ENCODE measurements at places on chromosomes 12 and 14.

- peaks cover 13% of the 10 kb centered on the region for H3K4me1 ChIP-seq
- no peak for DNase-seq
- no peak overlapping the region for H3K27ac ChIP-seq
- H3K4me3 ChIP-seq = no peak overlapping the region
Measured at GRCh38 chr12:127126260-127126628, 1140.7 kb upstream of the TMEM132C start.

GRCh38 chr12:46446645-46447044 lies 74.1 kb upstream of the SLC38A2 start:
- DNase-seq = no peak
- H3K36me3 ChIP-seq = no peaks in the 10 kb centered on the region
- H3K27ac ChIP-seq = no peak overlapping the region
- no peak overlapping the region for H3K4me3 ChIP-seq

- H3K27me3 ChIP-seq = no peaks in the 10 kb centered on the region
- H3K4me3 ChIP-seq = no peak overlapping the region
- no peak overlapping the region for H3K27ac ChIP-seq
Measured at GRCh38 chr12:33634544-33634943, 194.9 kb upstream of the SYT10 start.

GRCh38 chr12:93536766-93537488 lies 35.5 kb upstream of the SOCS2 start:
- no peak overlapping the region for H3K4me3 ChIP-seq
- H3K27ac ChIP-seq = no peak overlapping the region
- no peaks in the 10 kb centered on the region for H3K27me3 ChIP-seq
- DNase-seq = no peak
- H3K36me3 ChIP-seq = no peaks in the 10 kb centered on the region

- H3K27ac ChIP-seq = no peak overlapping the region
- H3K36me3 ChIP-seq = no peaks in the 10 kb centered on the region
- no peak for DNase-seq
- no peak overlapping the region for H3K4me3 ChIP-seq
Measured at GRCh38 chr12:46663318-46663717, 162.5 kb downstream of the SLC38A4 start.

GRCh38 chr14:72305561-72305960 lies 373.3 kb downstream of the RGS6 start:
- peaks cover 8% of the 10 kb centered on the region for H3K4me1 ChIP-seq
- DNase-seq = no peak
- H3K4me3 ChIP-seq = no peak overlapping the region
- H3K27ac ChIP-seq = no peak overlapping the region
- peaks cover 59% of the 10 kb centered on the region for H3K27me3 ChIP-seq

DNA sequence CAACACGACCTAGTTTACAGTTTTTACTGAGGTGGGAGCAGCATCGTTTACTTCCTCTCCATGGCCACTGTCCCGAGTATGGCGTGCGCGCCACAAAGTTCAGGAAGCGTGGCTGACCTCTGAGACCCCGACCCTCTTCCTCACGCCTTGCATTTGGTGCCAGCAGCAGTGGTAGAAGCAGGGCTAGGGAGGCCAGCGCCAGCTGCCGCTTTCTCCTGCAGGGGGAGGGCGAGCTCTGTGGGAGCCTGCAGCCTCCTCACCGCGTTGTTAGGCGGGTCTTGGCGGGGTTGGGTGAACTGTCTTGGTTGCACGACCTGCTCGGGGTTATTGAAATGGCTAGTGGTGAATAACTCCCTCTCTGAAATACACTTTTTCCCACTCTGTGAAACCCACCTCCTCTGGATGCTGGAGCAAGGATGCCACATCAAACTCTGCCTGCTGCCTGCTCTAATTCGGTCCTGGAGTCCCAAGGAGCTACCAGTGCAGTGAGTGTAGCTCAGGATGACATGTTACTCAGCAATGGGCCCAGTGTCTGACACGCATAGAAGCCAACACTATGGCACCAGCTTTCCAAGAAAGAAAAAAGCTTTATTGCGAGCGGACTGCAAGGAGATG lies 22.3 kb upstream of the TDRD9 start:
- no peaks in the 10 kb centered on the region for H3K27me3 ChIP-seq
- H3K4me1 ChIP-seq = peaks cover 27% of the 10 kb centered on the region
- no peak overlapping the region for H3K27ac ChIP-seq
- H3K36me3 ChIP-seq = peaks cover 9% of the 10 kb centered on the region
- no peak overlapping the region for H3K4me3 ChIP-seq

DNA sequence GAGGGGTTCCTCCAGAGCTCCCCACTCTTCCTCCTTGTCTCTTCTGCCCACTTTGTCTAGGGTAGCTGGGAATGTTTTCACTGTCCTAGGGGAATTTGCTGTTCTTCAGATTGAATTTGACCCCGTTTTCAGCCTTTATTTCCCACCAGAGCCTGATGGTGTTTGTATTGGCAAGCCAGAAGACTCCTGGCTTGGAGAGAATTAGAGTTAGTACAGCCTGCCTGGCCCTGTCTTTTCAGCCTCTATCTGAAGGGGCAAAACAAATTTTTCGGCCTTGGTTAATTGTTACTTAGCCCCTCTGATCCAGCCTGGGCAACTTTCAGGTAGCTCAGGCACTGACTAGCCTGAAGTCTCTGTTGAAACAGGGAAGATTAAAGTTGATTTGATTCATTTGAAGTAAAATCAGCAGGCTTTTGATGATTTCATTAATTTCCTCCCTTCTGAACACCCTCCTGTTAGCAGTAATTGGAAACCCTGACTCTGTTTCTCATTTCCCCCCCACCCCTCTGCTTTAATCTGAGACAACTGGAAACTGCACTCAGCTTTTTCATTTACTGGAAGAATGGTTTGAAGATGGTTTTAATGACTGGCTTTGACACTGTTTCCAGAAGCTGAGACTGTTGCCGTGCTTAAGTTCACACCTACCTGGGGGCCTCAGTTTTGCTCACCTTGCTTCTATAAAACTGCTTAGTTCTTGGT lies 63.3 kb downstream of the SUSD6 start:
- H3K36me3 ChIP-seq = peaks cover 70% of the 10 kb centered on the region
- DNase-seq = no peak
- peak overlapping the region; percentile 99 for H3K27ac ChIP-seq
- H3K4me3 ChIP-seq = peak overlapping the region; percentile 75
- H3K4me1 ChIP-seq = peaks cover 90% of the 10 kb centered on the region

GRCh38 chr14:100383727-100384158 lies 60.6 kb downstream of the SLC25A47 start:
- H3K27ac ChIP-seq = no peak overlapping the region
- H3K27me3 ChIP-seq = no peaks in the 10 kb centered on the region
- peaks cover 27% of the 10 kb centered on the region for H3K36me3 ChIP-seq
- DNase-seq = peak; percentile 74
- H3K4me1 ChIP-seq = peaks cover 18% of the 10 kb centered on the region

DNA sequence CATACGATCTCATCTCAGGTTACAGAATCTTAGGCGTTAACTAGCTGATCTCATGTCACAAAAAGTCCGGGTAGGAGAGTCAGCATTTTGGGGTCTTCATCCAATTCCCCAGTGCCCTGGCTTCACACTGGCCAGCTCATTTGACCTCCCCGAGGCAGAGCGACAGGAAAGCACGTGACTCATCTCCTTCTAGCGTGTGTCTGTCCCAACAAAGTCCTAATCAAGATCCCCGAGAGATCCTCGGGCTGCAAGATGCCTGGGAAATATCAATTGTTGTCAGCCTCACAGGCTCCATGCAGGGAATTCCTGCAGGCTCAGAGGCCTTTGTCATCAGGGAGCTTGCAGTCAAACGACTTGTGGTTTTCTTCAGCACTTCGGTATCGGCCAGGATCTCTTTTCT lies 57.5 kb downstream of the ZNF664 start:
- no peak for DNase-seq
- no peak overlapping the region for H3K27ac ChIP-seq
- no peaks in the 10 kb centered on the region for H3K36me3 ChIP-seq
- H3K4me1 ChIP-seq = no peaks in the 10 kb centered on the region
- H3K27me3 ChIP-seq = no peaks in the 10 kb centered on the region
- no peak overlapping the region for H3K4me3 ChIP-seq

DNA sequence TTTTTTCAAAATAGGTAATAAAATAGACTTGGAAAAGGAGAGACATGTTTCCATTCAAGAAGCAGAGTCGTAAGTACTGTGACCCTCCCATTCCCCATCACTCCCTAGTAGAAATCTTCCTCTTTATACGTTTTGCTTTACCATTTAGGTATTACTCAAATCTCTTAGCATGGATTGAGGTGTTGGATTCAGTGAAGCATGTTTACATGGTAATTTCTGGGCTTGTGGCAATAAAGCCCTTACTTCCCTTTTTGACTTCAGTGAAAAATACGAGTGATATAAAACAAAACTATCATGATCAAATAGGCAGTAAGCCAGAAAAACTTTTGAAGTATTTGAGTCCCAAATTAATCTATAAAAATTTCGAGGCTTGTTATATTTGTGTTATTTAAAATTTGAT lies 27.4 kb downstream of the RAB21 start:
- peaks cover 19% of the 10 kb centered on the region for H3K4me1 ChIP-seq
- no peak overlapping the region for H3K4me3 ChIP-seq
- DNase-seq = no peak
- H3K36me3 ChIP-seq = peaks cover 75% of the 10 kb centered on the region

GRCh38 chr12:122062832-122063693 lies 15.5 kb upstream of the MLXIP start:
- H3K4me3 ChIP-seq = no peak overlapping the region
- H3K27ac ChIP-seq = no peak overlapping the region
- DNase-seq = no peak
- H3K4me1 ChIP-seq = peaks cover 7% of the 10 kb centered on the region
- H3K27me3 ChIP-seq = no peaks in the 10 kb centered on the region
- peaks cover 8% of the 10 kb centered on the region for H3K36me3 ChIP-seq

- H3K4me3 ChIP-seq = no peak overlapping the region
- no peaks in the 10 kb centered on the region for H3K4me1 ChIP-seq
- H3K36me3 ChIP-seq = no peaks in the 10 kb centered on the region
- DNase-seq = no peak
- no peak overlapping the region for H3K27ac ChIP-seq
- no peaks in the 10 kb centered on the region for H3K27me3 ChIP-seq
Measured at GRCh38 chr14:55707365-55707804, 127.4 kb downstream of the KTN1 start.

- H3K27ac ChIP-seq = no peak overlapping the region
- no peaks in the 10 kb centered on the region for H3K27me3 ChIP-seq
- H3K36me3 ChIP-seq = no peaks in the 10 kb centered on the region
Measured at GRCh38 chr14:51738754-51739153, 87.0 kb downstream of the FRMD6 start.

DNA sequence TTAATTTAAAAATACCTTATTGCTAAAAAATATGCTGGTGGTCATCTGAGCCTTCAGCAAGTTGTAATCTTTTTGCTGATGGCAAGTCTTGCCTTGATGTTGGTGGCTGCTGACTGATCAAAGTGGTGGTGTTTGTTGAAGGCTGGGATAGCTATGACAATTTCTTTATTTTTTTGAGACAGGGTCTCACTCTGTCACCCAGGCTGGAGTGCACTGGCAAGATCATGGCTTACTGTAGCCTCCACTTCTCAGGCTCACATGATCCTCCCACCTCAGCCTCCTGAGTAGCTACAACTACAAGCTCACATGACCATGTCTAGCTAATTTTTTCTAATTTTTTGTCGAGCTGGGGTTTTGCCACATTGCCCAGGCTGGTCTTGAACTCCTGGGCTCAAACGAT lies 24.8 kb downstream of the PRORP start:
- H3K36me3 ChIP-seq = peaks cover 57% of the 10 kb centered on the region
- DNase-seq = no peak
- H3K4me1 ChIP-seq = peaks cover 27% of the 10 kb centered on the region

GRCh38 chr14:91163316-91163715 lies 49.4 kb downstream of the DGLUCY start:
- H3K4me1 ChIP-seq = no peaks in the 10 kb centered on the region
- H3K36me3 ChIP-seq = peaks cover 81% of the 10 kb centered on the region
- H3K4me3 ChIP-seq = no peak overlapping the region
- no peaks in the 10 kb centered on the region for H3K27me3 ChIP-seq
- no peak overlapping the region for H3K27ac ChIP-seq

GRCh38 chr14:96735526-96735925 lies 61.7 kb upstream of the VRK1 start:
- H3K4me3 ChIP-seq = no peak overlapping the region
- no peak overlapping the region for H3K27ac ChIP-seq
- H3K4me1 ChIP-seq = no peaks in the 10 kb centered on the region
- DNase-seq = no peak

DNA sequence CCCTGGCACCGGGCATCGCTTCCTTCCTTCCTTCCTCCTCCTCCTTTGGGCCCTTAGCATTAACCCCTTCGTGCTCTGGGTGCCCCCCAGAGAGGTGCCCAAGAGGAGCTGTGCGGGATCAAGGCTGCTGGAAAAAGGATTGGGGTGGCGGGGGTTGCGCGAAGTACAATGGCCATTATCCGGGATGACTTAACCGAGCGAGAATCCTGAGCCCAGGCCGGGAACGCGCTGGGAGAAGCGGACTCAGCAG lies 2.8 kb downstream of the DHH start:
- peak overlapping the region; percentile 43 for H3K4me3 ChIP-seq
- peaks cover 51% of the 10 kb centered on the region for H3K4me1 ChIP-seq
- peaks cover 73% of the 10 kb centered on the region for H3K27me3 ChIP-seq
- peaks cover 3% of the 10 kb centered on the region for H3K36me3 ChIP-seq

GRCh38 chr12:103806803-103807202 lies 34.2 kb downstream of the NT5DC3 start:
- peaks cover 67% of the 10 kb centered on the region for H3K36me3 ChIP-seq
- H3K27ac ChIP-seq = no peak overlapping the region
- no peaks in the 10 kb centered on the region for H3K27me3 ChIP-seq
- H3K4me1 ChIP-seq = no peaks in the 10 kb centered on the region

DNA sequence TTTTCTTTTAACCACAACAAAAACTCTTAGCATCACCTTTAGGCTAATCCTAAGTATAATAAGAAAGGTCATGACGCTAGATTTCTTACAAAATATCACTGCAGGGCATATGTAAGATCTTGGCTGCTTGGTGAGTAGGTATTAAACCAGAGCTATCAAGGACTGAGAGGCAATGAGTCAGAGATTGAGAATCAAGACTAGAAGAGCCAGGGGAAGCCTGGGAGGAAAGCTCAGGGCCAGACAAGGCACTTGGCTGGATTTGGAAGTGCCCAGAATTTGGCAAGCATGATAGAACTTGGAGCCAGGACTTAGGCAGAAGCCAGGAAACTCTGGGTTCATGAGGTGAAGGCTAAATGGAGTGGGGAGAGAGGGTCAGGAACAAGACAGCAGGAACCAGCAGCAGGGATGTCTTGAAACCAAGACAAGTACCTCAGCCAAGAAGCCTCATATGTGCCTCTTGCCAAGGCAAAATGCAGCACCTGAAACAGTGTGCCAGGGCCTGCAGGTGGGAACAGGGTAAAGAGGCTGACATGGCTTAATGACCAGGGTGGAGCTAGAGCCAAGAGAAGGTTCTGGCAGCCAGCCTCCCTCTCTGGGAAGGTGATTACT lies 49.9 kb downstream of the PTHLH start:
- H3K36me3 ChIP-seq = no peaks in the 10 kb centered on the region
- peaks cover 17% of the 10 kb centered on the region for H3K27me3 ChIP-seq
- no peak for DNase-seq
- H3K27ac ChIP-seq = no peak overlapping the region

GRCh38 chr14:32932914-32933628 lies 5.6 kb upstream of the NPAS3 start:
- H3K4me1 ChIP-seq = peaks cover 13% of the 10 kb centered on the region
- H3K27me3 ChIP-seq = peaks cover 71% of the 10 kb centered on the region
- no peak overlapping the region for H3K4me3 ChIP-seq
- H3K36me3 ChIP-seq = no peaks in the 10 kb centered on the region

GRCh38 chr12:89514751-89515150 lies 9.8 kb downstream of the GALNT4 start:
- DNase-seq = no peak
- no peak overlapping the region for H3K4me3 ChIP-seq
- H3K36me3 ChIP-seq = peaks cover 12% of the 10 kb centered on the region
- H3K27ac ChIP-seq = no peak overlapping the region
- H3K27me3 ChIP-seq = no peaks in the 10 kb centered on the region
- H3K4me1 ChIP-seq = peaks cover 22% of the 10 kb centered on the region

All from activated T-cell treated with anti-CD3 and anti-CD28 coated beads, Interleukin-2, amount 50 U/mL, for 24 hours (primary cell).